ENCODE measurements at places on chromosomes 16 and 17.

- no peak for DNase-seq
Measured at GRCh38 chr16:17561056-17561455, 90.3 kb upstream of the XYLT1 start.

DNA sequence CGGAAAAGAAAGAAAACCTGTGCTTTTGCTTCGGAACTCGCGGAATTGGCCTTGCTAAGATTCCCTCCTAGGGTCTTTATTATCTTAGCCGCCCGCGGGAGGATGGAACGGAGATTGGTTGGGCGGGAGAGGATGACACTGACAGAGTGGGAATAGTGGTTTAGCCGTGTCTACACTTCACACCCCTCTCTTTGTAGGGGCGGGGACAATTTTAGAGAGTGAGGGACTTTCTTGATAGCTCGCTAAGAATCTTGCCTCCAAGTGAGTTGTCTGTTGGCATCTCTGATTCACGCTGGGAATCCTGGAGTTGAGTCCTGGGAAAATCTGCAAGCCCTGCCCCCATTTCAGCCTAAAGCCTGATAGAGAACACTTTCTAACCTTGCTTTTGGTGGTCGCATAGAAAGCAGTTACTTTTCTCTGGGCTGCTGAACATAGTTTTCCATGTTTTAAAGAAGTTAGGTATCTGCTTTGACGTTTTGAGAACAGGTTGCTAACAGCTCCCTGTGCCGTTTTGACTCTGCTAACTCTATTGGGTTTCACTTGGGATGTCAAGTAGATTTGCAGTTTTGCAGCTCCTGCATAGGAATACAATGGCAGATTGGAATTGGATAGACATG, 697 bp downstream of the NOL11 start:
- DNase-seq = peak; percentile 70

DNA sequence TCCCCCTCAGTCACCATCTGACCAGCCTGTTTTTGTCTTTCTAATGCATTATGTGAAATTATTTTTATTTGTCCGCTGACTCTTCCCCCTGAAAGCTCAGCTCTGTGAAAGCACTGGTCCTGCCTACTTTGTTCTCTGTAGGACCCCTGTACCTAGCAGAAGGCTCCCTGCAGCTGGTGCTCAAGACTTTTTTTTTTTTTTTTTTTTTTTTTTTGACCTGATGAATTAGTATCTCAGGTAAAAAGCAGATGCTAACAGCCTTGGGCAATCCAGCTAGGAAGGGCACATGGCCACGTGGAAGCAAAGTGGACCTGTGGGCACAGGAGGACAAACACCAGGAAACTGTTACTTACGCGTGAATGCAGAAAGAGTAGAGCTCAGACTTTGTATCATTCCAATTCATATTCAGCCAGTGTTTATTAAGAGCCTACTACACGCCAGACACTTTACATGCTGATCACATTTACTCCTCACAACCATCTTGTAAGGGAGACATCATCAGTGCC, 629 bp upstream of the UNC119 start:
- no peak for DNase-seq

DNA sequence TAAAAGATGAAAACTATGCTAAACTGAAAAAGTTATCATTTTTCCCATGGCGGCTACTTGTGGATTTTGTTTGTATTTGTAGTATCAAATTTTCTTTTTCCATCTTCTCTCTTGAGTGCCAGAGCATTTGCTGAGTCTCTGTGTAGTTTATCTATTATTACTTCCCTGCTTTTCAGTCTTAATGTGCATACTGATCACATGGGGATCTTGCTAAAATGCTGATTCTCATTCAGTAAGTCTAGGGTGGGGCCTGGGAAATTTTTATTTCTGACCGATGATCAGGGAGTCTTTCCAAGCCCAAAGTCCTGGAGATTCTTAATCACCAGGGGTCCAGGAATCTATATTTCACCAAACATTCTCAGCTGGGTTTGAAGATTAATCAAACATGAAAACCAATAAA, 189.0 kb upstream of the GOT2 start:
- no peak for DNase-seq

Measured in fibroblast of skin of back (primary cell).